ENCODE measurements at places on chromosomes 5 and 9.

- no peak for DNase-seq
Measured at GRCh38 chr5:133539818-133540217, 72.5 kb downstream of the FSTL4 start.

- no peak for DNase-seq
Measured at GRCh38 chr5:116315531-116315930, 230.7 kb downstream of the COMMD10 start.

DNA sequence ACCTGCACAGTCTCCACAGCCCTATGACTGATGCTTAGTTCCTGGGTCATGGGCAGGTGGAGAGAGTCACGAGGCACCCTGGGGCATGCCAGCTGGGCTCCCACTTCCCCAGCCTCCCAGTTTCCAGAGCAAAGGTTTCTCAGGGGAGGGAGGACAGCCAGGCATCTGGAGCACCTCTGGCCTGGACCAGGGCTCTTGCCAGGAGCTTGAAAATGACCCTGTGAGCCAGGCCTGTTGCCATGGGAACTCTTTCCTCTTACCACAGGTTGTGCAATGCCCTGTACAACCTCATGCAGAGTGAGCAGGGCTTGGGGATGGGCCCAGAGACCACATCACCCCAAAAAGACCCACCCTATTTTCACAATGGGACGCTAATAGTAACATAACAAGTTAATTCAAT lies 113.1 kb downstream of the PSD2 start:
- no peak for DNase-seq

- no peak for DNase-seq
Measured at GRCh38 chr5:52523701-52524100, 264.0 kb upstream of the ITGA1 start.

- DNase-seq: no peak
Measured at GRCh38 chr5:9015937-9016270, 530.0 kb downstream of the SEMA5A start.

DNA sequence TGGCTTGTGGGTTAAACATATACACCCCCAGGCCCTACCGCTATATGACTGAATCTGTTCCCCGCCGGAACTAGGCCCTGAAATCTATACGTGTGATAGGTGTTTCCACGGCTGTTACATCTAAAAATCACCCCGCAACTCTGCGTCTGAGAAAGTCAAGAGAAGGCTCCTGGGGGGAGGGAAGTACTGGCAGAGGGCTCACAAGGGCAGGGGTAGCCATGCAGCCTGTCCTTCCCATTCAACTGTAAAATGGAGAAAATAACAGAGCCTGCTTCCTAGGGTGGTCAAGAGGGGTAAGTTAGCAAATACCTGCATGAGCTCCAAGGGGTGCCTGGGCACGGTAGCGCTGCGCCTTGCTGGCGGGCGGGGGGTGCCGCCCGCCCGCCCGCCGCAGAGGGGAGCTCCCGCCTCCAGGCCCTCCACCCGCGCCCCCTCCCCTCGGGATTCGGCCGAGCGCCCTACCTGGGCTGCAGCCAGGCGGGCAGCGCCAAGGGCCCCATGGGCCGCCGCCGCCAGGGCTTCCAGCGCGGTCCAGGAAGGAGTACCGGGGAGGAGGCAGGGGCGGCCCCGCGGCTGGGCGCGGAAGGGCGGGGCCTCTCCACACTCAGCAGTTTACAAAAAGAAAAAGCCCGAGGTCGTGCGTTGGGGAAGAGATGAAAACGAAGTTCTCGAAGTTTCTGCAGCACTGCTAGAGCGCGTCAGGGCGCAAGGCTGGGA lies at the start of gene HACD4:
TSS of gene HACD4 (minus strand) at position 550 of the 717 bp plus-strand sequence. CDS start at position 500, 50 bp downstream.
- peak; percentile 41 for DNase-seq

DNA sequence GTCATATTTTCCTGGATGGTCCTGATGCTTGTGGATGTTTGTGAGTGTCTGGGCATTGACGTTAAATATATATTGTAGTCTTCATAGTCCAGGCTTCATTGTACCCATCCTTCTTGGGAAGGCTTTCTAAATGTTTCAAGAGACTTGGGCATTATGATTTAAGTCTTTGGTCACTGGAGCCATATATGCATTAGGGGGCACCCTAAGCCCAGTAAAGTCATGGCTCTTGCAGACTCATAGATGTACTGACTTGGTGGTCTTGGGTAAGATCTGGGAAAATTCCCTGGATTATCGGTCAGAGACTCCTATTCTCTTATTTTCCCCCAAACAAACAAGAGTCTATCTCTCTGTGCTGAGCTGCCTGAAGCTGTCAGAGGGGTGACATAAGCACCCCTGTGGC lies 271.1 kb downstream of the TRIM36 start:
- no peak for DNase-seq

GRCh38 chr5:13339093-13339492 lies 605.4 kb downstream of the DNAH5 start:
- no peak for DNase-seq

- DNase-seq: no peak
Measured at GRCh38 chr5:139049780-139050179, 148.4 kb downstream of the SIL1 start.

- no peak for DNase-seq
Measured at GRCh38 chr5:93161661-93162654, 419.1 kb downstream of the NR2F1-AS1 start.

DNA sequence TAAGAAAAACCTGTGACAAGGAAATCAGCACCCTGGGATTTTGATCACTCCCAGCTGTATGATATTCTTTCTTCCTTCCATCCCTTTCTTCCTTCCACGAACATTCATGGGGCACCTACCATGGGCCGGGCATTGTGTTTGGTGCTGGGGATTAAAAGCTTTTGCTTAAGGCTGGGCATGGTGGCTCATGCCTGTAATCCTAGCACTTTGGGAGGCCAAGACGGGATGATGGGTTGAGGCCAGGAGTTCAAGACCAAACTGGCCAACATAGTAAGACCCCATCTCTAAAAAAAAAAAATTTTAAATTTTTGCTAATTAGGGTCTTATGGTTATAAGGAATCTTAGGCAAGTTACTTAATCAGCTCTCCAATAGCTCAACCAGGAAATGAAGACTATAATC lies 48.5 kb upstream of the CLINT1 start:
- no peak for DNase-seq

- DNase-seq: no peak
Measured at GRCh38 chr9:134338394-134339182, 12.3 kb downstream of the RXRA start.

GRCh38 chr5:59291941-59292340 lies 601.6 kb downstream of the PDE4D start:
- DNase-seq: no peak

- no peak for DNase-seq
Measured at GRCh38 chr9:125655691-125656410, 51.2 kb downstream of the MAPKAP1 start.

GRCh38 chr5:618450-618849 lies 6.3 kb downstream of the CEP72 start:
- DNase-seq: no peak

GRCh38 chr9:134693641-134694367 lies 52.2 kb downstream of the COL5A1 start:
- DNase-seq: no peak

DNA sequence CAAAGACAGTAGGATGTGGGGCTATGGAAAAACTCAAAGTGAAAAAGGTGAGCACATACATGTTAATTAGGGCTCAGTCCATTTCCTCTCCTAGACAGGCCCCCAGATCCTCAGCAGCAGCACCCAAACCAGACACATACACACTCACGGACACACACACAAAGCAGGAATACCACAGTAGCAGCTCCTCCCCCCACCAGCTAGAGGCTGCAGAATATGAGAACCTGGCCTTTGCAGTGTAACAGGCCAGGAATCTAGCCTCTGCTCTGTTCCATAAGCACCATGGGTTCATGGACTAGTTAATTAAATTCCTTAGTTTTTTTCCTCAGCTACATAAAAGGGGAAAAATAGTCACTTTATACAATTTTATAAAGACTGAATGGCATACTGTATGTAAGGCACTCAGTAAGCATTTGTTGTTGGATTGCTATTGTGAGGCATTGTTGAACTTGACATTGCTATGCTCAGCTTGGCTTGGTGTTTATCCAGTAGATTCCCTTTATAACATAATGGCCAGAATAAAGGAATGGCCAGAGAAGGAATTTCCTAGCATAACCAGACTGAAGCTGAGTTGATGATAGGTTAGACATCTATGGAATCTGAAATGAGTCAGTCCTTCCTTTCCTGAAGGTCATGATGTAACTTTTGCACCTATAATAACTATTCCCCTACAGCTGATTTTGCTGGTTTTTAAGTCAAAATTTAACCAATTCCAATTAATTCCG lies 186.8 kb downstream of the SEMA5A start:
- DNase-seq: no peak

GRCh38 chr5:154220625-154221024 lies 30.1 kb downstream of the GALNT10 start:
- DNase-seq: no peak

DNA sequence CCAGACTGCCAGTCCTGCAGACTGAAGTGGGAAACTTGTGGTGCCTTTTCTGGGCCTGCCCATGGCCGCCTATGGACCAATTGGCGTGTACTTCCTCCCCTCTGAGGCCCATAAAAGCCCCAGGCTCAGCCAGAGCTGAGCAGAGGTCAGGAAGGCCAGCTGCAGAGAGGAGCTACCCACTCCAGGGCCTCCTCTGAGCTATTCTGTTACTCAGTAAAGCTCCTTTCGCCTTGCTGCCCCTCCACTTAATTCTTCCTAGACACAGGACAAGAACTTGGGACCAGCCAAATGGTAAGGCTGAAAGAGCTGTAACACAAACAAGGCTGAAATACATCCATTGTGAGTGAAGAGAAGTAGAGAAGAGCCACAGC lies 106.4 kb downstream of the C9orf50 start:
- no peak for DNase-seq

GRCh38 chr5:8954801-8955200 lies 591.1 kb downstream of the SEMA5A start:
- DNase-seq: no peak

- no peak for DNase-seq
Measured at GRCh38 chr5:2690293-2690692, 61.2 kb downstream of the IRX2 start.

DNA sequence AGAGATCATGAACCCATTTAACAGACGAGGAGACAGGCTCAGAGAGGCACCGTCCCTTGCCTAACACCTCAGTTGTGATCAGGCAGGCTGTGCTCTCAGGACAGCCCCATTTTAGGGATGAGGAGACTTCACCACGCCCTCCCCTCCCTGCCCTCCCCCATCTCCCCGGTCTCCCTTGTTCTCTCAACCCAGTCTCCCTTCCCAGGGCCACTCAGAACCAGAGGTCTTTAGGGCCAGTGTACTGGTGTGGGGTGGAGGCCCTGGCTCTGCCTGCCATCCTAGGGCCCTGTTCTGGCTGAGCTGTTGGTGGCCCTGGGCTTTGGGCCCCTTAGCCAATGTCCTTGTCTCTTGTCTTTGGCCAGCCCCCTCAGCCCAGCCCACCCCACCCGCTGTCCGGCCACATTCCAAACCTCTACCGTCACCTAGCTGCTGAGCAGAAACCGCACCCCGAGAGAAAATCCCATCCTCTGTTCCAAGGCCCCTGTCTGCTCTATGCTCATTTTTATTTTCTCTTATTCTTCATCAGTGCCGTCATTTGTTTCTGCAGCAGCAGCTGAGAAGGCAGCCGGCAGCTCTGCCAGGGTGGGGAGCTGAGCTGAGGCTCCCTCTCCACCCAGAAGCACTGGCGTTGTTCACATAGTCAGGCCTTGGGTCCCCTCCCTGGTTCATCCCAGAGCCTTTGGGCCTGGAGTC lies 33.9 kb downstream of the OLFML2A start:
- no peak for DNase-seq

GRCh38 chr5:52743529-52743928 lies 44.2 kb upstream of the ITGA1 start:
- DNase-seq: no peak

GRCh38 chr9:95090871-95091577 lies 226.5 kb downstream of the FANCC start:
- DNase-seq: no peak

- DNase-seq: no peak
Measured at GRCh38 chr5:117332341-117332740, 757.7 kb upstream of the SEMA6A start.

DNA sequence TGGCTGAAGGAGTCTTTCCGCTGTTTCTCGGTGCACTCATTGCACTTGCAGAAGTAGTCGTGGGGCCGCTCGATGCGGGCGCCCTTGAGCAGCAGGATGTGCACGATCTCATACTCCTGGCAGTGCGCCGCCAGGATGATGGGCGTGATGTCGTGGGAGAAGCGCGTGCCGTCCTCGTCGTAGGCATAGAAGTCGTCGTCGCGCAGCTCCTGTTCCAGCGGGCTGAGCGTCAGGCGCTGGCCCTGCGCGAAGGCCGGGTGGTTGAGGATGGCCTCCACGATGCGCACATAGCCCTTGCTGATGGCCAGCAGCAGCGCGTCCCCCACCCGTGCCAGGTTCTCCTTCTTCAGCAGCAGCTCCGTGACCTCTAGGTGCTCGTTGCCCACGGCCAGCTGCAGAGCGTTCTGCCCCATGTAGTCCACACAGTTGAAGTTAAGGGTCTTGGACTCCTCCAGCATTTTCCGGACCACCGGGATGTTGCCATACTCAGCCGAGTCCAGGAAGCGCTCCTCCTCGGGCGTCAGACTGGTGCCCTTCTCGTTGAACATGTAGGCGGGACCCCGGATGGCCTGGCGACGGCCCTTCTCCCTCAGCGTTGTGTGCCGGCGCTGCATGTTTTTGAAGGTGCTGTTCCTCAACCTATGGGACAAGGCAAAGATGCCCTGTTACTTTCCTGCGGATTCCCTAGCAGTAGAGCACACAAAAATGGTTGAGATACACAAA lies 8.4 kb downstream of the TRPC7 start:
- no peak for DNase-seq

DNA sequence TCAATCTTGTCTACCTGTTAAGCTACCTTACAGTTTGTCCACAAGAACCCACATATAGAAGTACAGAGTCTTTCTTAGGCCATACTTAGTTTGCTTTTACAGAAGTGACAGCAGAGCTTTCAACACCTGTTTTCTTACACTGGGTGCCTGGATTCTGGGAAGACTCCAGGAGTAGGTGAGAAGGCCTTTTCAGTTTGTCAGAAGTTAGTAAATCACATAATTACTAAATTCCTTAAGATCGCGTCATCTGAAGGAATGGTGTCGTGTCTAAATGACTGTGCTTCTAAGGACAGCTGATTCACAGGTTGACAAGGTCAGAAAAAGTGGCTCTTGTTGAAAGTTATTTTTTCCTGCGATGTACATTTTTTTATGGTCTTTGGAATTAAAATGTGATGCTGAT lies 97.0 kb upstream of the FAM120A start:
- no peak for DNase-seq

DNA sequence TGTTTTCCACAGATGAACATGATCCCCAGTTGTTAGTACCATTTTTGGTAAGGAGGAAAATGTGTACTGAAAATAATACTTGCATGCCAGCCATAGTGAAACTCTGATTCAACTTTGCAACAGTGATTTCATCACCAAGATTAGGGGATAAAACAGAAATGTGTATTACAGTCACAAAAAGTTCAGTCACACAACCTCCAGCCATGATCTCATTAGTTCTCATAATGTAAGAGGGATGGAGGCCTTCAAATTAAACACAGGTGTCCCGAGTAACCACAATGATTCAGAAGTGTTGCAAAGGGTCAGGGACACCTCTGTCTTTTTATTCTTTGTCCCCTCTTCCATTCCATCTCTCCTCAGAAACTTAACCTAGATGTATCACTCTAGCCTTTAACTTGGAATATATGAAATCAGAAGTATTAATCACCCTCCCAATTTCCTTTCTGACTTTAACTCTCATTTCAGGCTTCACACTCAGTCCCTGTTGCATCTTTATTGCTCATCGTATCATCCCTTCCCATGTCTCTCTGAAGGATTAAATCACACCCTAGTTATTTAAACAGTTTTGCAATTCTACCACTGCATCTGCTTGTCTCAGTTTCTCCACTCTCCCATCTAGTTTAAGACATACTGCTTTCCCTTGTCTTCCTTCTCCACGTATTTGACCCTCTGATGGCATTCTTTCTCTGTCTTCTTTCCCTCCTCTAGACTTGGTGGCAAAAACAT lies 291.2 kb downstream of the ADAMTS6 start:
- no peak for DNase-seq

Measured in stimulated activated CD4-positive, alpha-beta T cell treated with anti-CD3 and anti-CD28 coated beads, Interleukin-1b, Interleukin-23, amount 100 ng/mL, for 1 hour (primary cell).